ENCODE measurements at places on chromosomes 3 and 15.

DNA sequence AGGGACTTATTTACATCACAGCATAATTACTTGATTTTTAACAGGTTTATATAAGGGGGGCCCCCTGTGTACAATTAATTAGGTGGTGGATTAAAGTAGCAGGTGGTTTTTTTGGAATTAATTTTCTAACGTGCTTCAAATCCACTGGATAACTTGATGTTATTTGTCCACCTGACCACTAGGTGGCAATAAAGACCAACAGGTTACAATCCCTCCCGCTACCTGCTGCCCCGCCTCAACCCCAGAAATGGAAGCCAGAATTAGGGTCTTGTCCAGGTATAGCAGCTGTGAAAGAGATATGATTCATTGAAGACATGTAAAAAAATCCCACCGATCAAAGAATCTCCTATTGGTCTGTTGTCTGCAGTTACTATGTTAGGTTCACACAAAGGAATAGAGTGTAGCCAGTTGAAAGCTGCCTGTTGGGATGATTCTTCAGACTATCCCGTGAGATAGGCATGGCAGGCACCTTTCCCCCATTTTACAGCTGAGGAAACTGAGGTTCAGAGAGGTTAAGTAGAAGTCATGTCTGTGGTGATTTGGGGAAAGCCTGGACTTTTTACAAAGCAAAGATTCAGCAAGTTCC lies 44.0 kb downstream of the MFSD1 start:
- peak; percentile 11 for DNase-seq

- DNase-seq = no peak
Observed at GRCh38 chr15:74206801-74207281, 4.3 kb upstream of the STRA6 start.

- DNase-seq = peak; percentile 84
Observed at GRCh38 chr3:188954590-188955208, 217.1 kb upstream of the TPRG1 start.

DNA sequence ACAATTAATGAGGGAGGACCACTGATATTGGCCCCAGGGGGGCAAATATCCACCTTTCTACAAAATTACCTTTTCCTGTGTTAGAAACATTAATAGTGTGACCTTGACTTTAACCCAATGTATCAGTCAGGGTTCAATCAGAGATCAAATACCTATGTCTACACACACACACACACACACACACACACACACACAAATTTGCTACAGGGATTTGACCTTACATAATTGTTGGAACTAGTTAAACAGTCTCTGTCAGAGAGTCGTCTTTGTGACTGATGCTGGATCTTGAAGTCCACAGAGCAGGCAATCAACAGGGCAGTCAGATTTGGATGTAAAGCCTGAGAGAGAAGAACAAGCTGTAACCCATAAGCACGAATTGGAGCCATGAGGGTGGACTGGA lies 32.5 kb downstream of the TM4SF4 start:
- DNase-seq = no peak

- no peak for DNase-seq
Observed at GRCh38 chr15:40937762-40938535, 8.8 kb downstream of the DLL4 start.

DNA sequence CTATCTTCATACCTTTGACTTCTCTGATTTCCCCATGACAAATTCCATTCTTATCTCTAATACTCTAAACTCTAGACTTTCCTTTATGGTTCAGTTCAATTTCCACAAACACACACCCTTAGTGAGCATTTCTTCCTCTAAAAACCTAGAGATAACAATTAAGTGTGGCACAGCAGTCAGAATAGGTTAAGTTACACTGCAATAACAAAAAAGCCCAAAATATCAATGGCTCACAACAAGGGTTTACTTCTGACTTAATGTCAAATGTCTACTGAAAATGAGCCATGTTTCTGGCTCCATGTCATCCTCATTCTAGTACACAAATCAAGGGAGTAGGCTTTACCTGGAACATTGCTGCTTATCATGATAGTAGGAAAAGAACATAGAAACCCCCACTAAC lies 123.8 kb downstream of the TAFA4 start:
- DNase-seq = no peak

DNA sequence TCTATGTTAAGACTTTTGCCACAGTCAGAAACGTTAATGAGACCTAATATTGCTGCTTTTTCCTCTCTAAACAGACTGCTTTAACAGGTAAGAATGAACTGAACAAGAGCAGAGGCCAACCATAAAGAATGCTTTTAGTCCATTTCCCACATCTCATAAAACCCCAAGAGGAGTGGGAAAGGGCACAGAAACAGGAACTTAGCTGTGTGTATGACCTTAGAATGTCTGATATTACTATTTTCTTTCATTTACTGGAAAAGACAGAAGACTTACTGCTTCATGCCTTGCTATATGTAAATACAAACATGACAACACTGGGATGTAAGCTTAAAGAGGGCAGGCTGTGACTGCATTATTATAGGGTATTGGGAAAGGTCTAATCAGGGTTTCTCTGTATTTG lies 115.0 kb downstream of the ISL2 start:
- no peak for DNase-seq

DNA sequence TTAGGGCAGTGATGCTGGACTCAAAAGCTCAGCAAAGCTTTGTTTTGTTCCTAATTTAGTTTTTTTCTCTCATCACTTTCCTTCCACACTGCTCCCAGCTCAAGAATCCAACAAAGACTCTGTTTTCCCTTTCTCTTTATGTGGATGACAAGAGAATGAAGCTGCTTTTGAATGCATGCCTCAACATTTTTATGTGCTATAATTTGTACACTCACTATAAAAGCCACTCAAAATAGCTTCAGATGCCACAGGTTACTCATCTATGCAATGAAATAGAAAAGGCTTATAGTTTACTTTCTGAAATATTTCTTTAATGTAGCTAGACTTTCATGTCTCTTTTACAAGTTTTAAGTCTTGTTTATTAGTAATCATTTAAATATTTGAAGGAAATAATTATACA lies 714.9 kb downstream of the OTOL1 start:
- DNase-seq = no peak

DNA sequence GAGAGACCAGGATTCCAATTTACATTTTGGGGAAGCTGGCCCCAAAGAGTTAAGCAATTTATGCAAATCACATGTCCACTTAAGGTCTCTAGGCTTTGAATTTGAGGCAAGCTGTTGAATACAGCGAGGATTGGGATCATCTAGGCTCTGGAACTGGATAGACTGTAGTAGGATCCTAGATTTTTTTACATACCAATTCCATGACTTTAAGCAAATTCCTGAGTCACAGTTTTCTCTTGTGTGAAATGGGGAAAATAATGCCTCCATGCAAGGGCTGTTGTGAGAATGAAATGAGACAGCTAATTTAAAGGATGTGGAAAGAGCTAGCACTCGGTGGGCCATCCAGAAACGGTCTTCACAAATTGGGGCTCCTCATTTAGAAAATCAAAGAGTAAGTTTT lies 103.4 kb downstream of the MINAR1 start:
- DNase-seq = no peak

- no peak for DNase-seq
Observed at GRCh38 chr3:188179006-188179966, 25.3 kb downstream of the LPP start.

GRCh38 chr3:85360742-85361387 lies 402.1 kb downstream of the CADM2 start:
- no peak for DNase-seq

GRCh38 chr3:132399054-132399929 lies 18.0 kb upstream of the DNAJC13 start:
- DNase-seq = peak; percentile 20

- no peak for DNase-seq
Observed at GRCh38 chr3:60215946-60216345, 1035.3 kb downstream of the FHIT start.

DNA sequence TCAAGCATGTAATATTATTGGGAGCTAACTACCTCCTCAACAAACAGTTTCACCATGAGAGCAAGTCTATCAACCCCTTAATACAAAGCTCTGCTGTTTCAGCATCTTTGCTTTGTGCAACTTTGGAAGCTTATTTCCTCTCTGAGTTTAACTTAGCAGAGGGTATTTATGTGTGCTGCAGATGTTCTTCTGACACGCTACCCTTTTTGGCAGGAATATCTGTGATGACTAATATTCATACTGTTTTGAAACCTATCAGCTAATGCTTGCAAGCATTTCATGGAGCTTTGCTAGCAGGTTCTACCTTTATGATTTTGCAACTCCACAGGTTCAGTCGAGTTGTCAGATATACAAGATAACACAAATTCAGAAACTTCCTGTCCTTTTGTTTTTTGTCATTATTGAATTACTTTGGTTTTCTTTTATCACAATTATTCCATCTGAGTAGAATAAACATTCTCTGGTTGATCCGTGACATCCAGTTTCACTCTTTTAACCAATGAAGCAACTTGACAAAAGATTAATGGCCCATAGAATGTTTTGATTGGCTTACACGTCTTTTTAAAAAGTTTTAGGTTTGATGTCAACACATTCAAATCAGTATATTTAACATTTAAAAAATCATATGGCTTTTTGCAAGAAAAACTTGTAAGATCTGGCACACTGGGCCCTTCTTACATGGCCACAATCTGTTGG lies 1.7 kb upstream of the SLC9A9 start:
- no peak for DNase-seq

- DNase-seq = no peak
Observed at GRCh38 chr15:40155270-40155910, 5.5 kb upstream of the BUB1B start.

GRCh38 chr3:39531665-39532064 lies 64.2 kb downstream of the MOBP start:
- DNase-seq = no peak

DNA sequence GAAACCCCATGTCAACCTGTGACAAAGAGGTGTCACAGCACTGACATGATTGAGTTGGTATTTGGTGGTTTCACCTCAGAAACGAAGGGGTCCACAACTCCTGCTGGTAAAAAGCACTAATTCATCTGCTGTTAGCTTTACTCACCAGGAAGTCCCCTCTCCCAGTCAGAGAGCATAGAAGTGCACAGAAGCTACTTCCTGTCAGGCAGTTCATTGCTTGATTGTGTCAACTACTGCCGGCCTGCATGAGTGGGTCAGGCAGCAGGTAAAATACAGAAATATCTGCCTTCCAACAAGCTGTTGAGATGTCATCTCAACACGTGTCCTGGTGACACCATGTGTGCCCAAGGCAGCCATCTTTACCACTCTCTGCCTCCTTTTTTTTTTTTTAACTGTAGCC lies 596.6 kb upstream of the NR2F2 start:
- DNase-seq = no peak

GRCh38 chr3:134362221-134362620 lies 12.0 kb downstream of the AMOTL2 start:
- no peak for DNase-seq

DNA sequence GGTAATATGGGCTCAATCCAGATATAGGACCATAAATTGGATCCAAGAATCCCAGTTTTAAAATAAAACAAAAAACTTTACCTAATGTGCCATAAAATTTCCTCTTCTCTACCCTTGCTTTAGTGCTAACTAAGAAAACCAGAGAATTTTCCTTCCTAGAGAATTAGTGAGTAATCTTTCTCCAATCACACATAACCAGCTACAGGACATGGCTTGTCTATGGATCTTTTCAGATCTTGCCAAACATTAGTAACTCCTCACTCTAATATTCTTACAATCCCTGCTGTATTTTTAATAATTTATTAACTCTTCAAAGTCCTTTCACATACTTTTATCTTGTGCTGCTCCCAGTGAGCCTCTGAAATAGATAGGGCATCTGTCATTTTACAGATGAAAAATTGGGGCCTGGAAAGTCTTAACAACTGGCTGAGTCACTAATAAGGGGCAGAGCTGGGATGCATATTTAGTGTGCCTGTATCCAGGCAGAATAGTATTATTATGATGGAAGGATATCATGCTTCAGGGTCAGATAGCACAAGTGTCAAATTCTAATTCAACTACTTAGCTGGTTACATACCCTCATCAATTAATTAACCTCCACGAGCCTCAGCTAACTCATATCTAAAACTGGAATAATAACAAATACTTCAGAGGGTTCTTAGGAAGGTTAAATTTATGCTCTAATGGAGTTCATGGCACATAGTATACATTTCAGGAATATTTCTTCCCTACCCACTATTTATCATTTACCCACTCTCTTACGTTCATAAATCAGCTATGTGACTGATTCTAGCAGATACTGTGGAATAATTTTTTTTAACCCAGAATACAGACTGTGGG lies 5.6 kb downstream of the ZBED2 start:
- no peak for DNase-seq

GRCh38 chr15:65653801-65654521 lies 32.2 kb downstream of the SLC24A1 start:
- DNase-seq = no peak

DNA sequence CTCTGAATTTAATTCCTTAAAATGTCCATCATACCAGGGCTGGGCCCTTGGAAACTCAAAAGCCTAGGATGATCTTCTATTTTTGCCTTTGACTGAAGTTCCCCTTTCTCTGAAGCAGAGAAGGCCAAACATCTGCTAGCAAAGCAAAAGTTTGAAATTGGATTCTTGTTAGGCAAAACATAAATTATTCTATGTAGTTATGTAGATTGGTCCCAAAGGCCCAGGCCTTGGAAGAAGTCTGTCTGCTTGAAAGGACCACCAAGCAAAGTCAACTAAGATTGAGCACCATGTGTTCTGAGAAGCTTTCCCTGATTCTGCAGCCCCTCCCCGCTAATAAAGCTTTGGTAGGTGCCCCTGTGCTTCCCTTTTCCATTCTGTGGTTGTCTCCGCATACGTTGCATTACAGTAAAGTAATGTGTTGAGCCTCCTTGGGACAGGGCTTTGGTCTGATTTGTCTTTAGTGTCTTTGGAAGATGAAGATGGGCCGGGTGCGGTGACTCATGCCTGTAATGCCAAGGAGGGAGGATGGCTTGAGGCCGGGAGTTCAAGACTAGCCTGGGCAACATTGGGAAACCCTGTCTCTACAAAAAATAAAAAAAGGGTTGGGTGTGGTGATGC lies 56.4 kb downstream of the RPL39L start:
- no peak for DNase-seq

DNA sequence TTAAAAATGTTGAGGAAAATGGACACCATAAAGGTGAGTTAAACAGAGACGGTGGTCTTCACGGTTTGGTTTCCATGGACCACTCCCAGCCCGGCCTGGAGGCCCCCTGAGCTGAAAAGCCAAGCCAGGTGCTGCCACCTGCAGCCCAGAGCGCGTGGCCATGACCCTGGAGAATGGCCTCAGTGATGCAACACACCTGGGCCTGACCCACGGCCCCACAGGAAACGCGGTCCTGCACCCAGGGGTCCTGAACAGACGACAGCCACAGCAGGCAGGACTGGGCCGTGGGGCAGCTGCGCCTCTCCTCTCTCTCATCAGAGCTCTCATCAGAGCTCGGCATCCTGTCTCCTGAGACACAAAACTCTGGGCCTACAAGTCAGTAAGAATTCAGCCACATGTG lies 64.1 kb downstream of the NIPA2 start:
- no peak for DNase-seq

- no peak for DNase-seq
Observed at GRCh38 chr3:86988235-86988634, 2.7 kb downstream of the VGLL3 start.

- no peak for DNase-seq
Observed at GRCh38 chr15:74275957-74276356, 39.8 kb downstream of the CCDC33 start.

DNA sequence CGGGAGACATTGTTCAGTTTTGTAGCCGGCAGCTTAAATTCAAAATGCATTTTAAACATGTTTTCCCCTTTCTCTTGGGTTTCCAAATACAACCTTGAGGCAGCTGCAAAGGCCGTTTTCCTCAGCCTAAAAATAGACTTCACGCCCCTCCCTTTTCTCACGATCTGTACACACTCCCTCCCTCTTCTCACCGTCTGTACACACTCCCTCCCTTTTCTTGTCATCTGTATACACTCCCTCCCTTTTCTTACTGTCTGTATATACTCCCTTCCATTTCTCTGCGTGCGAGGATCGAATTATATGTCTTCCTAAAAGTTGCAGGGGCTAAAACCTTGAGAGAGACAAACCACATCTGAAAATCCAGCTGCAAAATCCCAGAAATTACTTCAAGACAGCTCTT lies 8.9 kb downstream of the MUC4 start:
- no peak for DNase-seq
